Cardiac fibroblast (primary cell): ENCODE measurements at places on chromosomes 13 and 19.

DNA sequence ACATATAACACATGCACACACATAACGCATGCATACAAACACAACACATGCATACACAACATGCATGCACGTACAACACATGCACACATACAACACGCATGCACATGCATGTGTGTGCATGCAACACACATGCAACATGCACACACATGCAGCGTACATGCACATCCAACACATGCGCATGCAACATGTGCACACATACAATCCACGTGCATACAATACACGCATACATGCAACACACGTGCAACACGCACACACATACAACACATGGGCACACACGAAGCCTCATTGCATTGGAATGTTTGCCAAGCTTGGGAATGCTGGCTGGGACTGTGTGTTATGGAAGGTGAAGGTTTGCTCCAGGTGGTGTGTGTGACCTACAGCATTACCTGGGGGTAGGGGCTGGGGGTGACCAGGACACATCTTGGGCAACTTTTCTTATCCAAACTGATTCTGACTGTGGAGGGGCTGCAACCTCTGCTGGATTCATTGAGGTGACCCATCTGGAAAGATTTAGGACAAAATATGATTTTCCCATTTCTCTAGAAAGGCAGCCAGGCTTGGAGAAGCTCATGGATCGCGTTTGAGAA lies 58.9 kb downstream of the SPACA7 start:
- no peak for DNase-seq

DNA sequence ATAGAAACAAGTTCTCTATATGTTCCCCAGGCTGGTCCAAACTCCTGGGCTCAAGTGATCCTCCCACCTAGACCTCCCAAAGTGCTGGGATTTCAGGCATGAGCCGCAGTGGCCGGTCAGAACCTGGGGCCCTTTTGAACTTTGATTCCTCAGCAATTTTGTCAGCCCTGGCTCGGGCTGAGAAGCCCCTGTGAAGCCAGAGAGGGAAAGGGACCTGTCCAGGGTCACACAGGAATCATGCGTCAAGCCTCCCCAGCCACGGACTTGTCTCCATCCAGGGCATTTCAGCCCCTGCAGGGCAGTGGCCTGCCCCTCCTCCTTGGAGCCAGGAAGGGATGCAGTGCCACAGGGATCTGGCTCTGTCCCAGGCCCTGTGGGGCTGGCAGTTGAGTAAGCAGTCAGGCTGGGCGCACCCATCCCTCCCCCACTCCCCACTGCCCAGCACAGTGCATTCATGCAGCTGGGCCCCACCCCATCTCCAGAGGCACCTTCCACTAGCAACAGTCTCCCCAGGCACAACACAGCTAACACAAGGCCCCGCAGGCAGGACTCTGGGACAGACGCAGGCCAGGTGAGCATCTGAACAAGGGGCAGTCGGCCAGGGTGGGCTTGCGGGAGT lies at the start of gene CAPS:
TSS of gene CAPS (plus strand) at position 516 of the 619 bp plus-strand sequence. CDS start 153 bp downstream, outside the sequence.
- DNase-seq = peak; percentile 36

- no peak for DNase-seq
Measured at GRCh38 chr13:43924549-43925245, 45.0 kb downstream of the LACC1 start.

DNA sequence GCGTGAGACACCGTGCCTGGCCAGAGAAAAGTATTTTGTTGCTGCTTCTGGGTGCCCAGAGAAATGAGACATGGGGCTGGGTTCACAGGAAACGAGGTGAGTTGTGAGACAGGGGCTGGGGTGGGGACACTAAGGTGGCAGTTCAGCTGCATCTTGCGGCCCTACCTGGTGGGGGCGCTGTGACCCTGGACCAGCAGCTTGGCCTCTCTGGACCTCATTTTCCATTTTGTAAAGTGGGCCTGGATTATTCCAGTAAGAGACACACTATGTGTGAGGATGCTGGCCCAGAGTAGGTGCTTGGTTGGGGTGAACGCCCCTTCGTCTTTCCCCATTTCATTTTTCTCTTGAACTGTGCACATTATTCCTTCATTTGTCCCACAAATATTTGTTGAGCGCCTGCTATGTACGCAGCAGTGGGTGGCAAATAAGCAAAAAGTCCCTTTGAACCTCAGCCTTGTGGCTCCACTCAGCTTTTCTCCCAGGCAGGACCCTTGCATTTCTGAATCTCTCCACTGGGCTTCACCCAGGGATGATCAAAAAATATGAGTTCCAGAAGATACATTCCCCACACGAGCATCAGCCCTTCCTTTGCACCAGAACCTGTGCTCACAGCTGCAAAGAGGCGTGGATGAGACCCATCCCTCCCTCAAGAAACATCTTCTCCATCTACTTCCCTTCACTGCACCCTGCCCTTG lies 26.6 kb upstream of the OR10H1 start:
- no peak for DNase-seq

GRCh38 chr13:49560270-49561061 lies 24.9 kb downstream of the RCBTB1 start:
- peak; percentile 66 for DNase-seq

GRCh38 chr13:60696602-60697001 lies 299.6 kb downstream of the TDRD3 start:
- no peak for DNase-seq

GRCh38 chr13:42549552-42549936 lies 24.4 kb upstream of the TNFSF11 start:
- DNase-seq = no peak

- peak; percentile 92 for DNase-seq
Measured at GRCh38 chr19:1154731-1155351, 19.2 kb downstream of the SBNO2 start.

- DNase-seq = no peak
Measured at GRCh38 chr13:106466691-106467426, 68.6 kb downstream of the EFNB2 start.

DNA sequence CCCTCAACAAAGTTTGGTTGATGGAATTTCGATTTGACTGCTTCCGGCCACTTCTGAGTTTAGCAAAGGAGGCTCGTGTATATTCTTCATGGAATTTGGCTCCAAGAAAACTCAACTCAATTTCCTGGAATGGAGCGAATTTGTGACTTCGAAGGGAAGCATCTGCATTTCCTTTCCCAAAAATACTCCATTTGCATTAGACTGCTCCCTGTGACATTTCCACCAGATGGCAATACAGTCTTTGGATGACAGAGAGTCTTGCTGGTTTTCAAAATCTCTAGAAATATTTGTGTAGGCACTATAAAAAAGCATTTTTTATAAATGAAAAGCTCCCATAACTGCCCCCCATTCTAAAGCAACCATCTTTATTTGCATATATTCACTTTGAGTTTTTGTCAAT lies 4.1 kb downstream of the C1QTNF9 start:
- peak; percentile 28 for DNase-seq

- no peak for DNase-seq
Measured at GRCh38 chr19:4432918-4433506, 24.6 kb downstream of the UBXN6 start.

DNA sequence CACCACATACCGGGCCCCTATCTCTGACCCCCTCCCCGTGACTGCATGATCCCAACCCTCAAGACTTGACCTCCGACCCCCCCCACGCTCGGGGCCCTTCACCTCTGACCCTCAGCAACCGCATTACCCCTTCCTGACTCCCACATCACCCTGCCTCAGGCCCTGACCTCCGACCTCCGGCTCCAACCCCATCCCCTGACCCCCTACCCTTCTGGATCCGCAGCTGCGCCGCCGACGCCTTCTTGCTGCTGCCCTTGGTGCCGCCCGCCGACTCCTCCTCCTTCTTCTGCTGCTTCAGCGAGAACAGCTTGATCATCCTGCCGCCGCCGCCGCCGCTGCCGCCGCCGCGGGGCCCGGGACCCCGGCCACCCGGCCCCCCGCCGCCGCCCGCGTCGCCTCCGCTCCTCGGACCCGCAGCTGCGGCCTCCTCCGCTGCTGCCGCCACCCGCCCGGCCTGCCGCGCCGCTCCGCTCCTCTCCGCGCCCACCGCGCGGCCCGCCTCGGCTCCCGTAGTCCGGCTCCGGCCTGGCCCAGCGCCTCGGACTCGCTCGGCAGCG lies at the start of gene UBE2M:
TSS of gene UBE2M (minus strand) at position 546 of the 557 bp plus-strand sequence. CDS start at position 316, 230 bp downstream.
- DNase-seq = peak; percentile 54

DNA sequence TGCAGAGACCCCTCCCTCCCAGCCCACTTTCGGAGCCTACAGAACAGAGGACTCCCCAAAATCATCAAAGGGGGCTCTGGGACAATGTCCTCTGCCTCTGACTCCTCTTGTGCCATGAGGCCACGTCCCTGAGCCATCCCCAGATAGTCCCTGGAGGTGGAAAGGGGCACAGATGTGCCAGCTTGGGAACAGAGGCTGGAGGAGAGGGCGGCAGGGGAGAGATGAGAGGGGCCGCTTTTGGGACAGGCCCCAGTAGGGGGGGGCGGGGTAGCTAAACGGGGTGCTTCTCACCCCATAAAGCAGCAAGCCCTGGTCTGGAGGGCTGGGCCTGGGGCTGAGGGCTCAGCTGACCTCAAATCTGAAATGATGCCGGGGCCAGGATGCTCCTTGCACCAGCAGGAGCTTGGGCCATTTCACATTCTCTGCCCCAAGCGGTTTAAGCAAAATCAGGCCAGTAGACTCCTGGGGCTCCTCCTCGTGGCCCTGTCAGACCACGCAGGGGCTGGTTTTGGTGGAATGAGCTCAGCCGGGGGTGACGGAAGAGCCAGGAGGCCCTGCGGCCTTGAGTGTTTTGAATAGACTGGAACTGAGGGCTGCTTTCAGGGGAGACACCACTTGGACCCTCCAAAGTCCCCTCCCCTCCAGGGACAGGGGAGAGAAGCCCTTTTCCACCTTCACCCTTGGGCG lies 27.1 kb downstream of the ONECUT3 start:
- peak; percentile 43 for DNase-seq

- no peak for DNase-seq
Measured at GRCh38 chr19:17817668-17818363, 3.5 kb downstream of the INSL3 start.

DNA sequence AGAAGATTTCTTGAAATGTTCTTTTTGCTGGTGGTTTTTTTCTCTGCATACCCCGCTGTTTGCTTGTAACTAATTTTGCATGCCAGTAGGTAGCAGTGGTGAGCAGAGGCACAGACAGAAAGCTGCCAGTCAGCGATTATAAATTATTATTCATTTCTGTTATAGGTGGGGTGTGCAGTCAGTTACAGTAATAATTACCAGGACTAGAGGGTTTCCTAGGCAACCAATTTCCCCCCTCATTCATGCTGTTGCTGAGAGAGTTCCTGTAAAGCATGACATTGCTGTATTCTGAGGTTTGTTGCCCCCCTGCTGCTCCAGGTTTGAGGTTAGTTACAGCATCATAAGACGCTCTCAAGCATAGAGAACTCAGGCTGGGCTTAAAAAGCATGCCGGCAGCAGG lies 104.5 kb downstream of the URI1 start:
- peak; percentile 5 for DNase-seq

DNA sequence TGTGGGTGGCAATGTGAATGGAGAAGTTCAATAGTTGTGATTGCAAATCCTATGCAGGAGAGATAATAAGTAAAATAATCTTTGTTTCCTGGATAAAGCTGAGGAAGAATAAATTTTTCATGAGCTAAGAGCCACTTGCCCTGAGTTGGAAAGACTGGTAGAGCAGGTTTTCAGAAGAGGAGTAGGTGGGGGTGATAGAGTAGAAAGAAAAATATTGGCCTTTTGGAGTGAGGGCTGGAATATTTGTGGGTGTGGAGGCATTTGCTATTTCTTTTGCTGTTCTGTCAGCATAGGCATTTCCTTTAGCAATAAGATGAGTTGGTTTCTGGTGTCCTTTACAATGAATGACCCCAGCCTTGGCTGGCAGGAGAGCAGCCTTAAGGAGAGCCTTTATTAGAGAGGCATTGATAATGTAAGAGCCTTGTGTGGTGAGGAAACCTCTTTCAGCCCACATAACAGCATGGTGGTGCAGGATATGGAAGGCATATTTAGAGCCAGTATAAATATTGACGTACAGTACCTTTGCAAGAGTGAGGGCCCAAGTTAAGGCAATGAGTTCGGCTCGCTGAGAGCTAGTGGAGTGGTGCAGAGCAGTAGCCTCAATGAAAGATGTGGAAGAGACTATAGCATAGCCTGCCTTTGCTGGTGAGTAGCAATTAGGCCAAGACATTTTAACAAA lies 11.6 kb upstream of the ZNF431 start:
- DNase-seq = no peak

- DNase-seq = no peak
Measured at GRCh38 chr19:29479941-29480340, 45.9 kb upstream of the VSTM2B start.

GRCh38 chr13:48662226-48662625 lies 8.5 kb downstream of the CYSLTR2 start:
- no peak for DNase-seq

DNA sequence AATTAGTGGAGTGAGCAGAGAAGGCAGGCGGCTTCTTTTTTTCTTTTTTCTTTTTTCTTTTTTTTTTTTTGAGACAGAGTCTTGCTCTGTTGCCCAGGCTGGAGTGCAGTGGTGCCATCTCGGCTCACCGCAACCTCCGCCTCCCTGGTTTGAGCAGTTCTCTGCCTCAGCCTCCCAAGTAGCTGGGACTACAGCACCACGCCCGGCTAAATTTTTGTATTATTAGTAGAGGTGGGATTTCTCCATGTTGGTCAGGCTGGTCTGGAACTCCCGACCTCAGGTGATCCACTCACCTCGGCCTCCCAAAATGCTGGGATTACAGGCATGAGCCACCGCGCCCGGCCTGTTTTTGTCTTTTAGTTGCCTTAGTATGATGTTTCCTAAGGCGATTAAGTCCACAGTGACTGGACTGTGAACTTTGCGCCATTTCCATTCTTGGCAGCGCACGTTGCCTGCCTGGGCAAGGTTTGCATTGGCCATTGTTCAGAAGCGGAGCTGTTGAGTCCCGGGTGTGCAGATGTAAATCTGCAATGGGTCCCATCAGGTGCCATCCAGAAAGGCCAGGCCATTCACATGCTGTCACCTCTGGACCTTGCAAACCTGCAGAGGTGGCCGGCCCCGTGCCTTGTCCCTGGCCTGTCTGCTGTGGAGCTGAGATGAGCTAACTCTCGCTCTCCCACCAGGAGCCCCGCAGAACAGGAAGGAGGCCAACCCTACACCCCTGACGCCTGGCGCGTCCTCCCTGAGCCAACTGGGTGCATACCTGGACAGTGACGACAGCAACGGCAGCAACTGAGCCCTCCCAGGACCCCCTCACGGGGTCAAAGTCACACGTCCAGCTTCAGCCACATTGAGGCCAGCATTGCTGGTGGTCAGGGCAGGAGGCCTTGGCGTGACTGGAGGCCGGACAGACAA lies 10.9 kb upstream of the SHD start:
- no peak for DNase-seq

DNA sequence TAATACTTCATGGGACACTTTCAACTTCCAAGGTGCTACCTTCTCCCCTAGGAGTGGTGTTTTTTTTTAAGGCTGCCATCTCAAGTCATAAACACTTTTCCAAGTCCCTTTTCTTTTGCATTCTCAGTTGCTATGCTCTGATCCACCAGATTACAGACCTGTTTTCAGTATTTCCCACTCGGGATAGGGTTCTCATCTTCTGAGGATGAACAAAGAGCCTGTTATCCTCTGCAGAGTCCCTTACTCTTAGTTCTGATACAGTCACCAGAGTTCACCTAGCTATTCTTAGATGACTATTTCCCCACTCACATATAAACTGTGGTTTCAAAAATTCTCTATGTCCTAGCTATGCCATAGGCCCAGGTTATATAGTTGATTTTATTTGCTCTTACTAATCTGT lies 15.9 kb downstream of the ZDHHC20 start:
- DNase-seq = no peak

- no peak for DNase-seq
Measured at GRCh38 chr13:47611664-47612288, 389.3 kb downstream of the SUCLA2 start.

GRCh38 chr19:12937093-12937926 lies 1.1 kb upstream of the CALR start:
- no peak for DNase-seq

GRCh38 chr13:29386246-29386645 lies 209.2 kb downstream of the SLC7A1 start:
- DNase-seq = no peak

GRCh38 chr19:18418483-18419194 lies 559 bp upstream of the SSBP4 start:
- DNase-seq = no peak
